Trophoblast cell (in vitro differentiated cells and primary cell): ENCODE measurements at places on chromosomes 5 and 9.
A peak's percentile ranks its signal among the peaks of the same experiment; 100 is the strongest.

- no peak overlapping the region for H3K4me3 ChIP-seq
- H3K27me3 ChIP-seq: no peaks in the 10 kb centered on the region
- no peak overlapping the region for H3K27ac ChIP-seq
- no peak for DNase-seq
- peaks cover 33% of the 10 kb centered on the region for H3K4me1 ChIP-seq
These were observed 150.9 kb upstream of the DMRT1 start for GRCh38 chr9:690517-691111.

GRCh38 chr9:136546697-136547501, 1.1 kb upstream of the NOTCH1 start:
- H3K27ac ChIP-seq: peak overlapping the region; percentile 52
- H3K4me1 ChIP-seq: peaks cover 26% of the 10 kb centered on the region
- H3K4me3 ChIP-seq: peak overlapping the region; percentile 66
- peaks cover 16% of the 10 kb centered on the region for H3K36me3 ChIP-seq
- DNase-seq: no peak

GRCh38 chr5:177475563-177476427, 2.4 kb upstream of the DBN1 start:
- DNase-seq: no peak
- H3K4me1 ChIP-seq: peaks cover 20% of the 10 kb centered on the region
- H3K4me3 ChIP-seq: no peak overlapping the region

DNA sequence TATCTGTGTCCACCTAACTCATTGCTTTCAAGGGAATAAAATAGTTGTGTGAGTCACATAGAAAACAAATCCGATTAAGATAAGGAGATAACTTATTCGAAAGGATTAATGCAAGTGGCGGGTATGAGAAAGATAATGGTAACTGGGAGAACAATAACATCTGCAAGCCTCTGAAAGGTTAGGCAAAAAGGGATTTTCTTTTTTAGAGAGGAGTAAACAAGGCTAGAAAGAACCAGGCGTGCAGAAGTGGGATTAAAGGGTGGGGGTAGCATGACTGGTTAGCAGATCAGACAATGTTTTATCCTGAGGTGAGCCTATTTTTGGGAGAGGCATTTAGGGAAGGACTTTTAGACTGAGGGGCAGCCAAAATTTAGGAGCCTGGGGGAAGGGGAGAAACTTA, 34.7 kb upstream of the JMY start:
- H3K4me1 ChIP-seq: no peaks in the 10 kb centered on the region
- H3K4me3 ChIP-seq: no peak overlapping the region
- H3K27ac ChIP-seq: no peak overlapping the region
- H3K27me3 ChIP-seq: no peaks in the 10 kb centered on the region

DNA sequence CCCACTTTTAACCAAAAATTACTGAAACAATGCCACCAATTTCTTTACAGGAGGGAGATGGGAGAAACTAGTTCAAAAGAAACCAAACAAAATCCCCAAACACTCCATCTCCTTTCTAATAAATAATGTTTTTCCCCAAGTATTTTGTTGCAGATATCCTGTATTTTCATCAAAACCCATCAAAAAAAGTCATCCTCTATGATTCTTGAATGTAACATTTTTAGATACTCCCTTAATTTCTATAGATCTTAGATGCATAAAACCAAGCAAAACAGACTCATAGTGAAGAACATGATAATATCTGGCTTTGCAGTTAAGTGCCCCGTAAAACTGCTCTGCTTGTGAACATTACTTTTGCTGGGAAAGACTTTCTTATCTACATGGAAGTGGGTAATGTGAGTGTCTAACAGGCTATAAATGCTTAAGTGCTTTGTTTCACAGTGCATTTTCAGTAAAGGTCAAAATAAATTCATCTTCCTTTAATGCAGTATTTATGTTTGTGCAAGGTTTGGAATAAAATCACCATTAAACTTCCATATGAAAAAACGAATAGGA, 77.3 kb upstream of the TBCA start:
- DNase-seq: no peak
- H3K4me1 ChIP-seq: peaks cover 11% of the 10 kb centered on the region
- H3K36me3 ChIP-seq: no peaks in the 10 kb centered on the region
- no peak overlapping the region for H3K27ac ChIP-seq
- H3K27me3 ChIP-seq: no peaks in the 10 kb centered on the region

GRCh38 chr5:6730407-6730806, 17.2 kb downstream of the TENT4A start:
- no peaks in the 10 kb centered on the region for H3K27me3 ChIP-seq
- H3K4me3 ChIP-seq: no peak overlapping the region
- H3K27ac ChIP-seq: no peak overlapping the region
- peaks cover 18% of the 10 kb centered on the region for H3K36me3 ChIP-seq
- no peak for DNase-seq

GRCh38 chr5:90293931-90294330, 115.6 kb downstream of the CETN3 start:
- H3K27me3 ChIP-seq: no peaks in the 10 kb centered on the region
- no peak overlapping the region for H3K27ac ChIP-seq
- H3K4me1 ChIP-seq: no peaks in the 10 kb centered on the region
- DNase-seq: no peak
- H3K4me3 ChIP-seq: no peak overlapping the region

DNA sequence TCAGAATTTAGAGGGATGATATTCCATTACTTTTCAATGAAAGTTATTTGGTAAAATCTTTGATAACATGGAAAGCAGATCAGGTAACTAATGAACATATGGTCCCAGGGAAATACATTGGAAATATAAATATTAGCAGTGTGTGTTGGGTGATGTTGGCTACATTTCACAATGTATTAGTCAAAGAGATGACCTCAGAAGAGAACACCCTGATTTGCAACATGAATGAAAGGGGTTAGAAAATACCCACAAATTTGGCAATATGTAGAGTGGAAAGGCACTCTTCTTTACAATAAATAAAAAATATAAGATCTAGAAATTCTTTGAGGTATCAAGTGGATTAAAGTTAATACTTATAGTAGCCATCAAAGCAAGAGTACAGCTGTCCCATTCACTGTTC, 606.7 kb downstream of the PSAT1 start:
- no peaks in the 10 kb centered on the region for H3K36me3 ChIP-seq
- H3K4me3 ChIP-seq: no peak overlapping the region
- H3K4me1 ChIP-seq: no peaks in the 10 kb centered on the region
- no peak for DNase-seq
- no peaks in the 10 kb centered on the region for H3K27me3 ChIP-seq

DNA sequence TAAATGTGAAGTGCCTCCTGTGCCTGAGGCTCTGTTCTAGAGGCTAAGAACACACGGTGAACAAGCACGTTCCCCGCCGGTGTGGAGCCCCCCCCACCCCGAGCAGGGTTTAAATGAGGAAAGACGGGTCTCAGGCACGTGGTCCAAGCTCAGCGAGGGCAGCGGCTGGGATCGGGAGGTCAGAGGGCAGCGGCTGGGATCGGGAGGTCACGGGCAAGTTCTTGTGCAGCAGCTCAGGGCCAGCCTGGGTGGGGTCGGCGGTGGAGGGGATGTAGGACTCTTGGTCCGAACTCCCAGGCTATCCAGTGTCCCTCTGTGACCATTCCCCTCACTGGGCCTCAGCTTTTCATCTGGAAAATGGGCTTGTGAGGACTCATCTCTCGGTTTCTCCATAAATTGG, 2.7 kb upstream of the GBGT1 start:
- no peak overlapping the region for H3K4me3 ChIP-seq
- H3K36me3 ChIP-seq: no peaks in the 10 kb centered on the region
- no peaks in the 10 kb centered on the region for H3K27me3 ChIP-seq
- no peak overlapping the region for H3K27ac ChIP-seq
- H3K4me1 ChIP-seq: peaks cover 18% of the 10 kb centered on the region

DNA sequence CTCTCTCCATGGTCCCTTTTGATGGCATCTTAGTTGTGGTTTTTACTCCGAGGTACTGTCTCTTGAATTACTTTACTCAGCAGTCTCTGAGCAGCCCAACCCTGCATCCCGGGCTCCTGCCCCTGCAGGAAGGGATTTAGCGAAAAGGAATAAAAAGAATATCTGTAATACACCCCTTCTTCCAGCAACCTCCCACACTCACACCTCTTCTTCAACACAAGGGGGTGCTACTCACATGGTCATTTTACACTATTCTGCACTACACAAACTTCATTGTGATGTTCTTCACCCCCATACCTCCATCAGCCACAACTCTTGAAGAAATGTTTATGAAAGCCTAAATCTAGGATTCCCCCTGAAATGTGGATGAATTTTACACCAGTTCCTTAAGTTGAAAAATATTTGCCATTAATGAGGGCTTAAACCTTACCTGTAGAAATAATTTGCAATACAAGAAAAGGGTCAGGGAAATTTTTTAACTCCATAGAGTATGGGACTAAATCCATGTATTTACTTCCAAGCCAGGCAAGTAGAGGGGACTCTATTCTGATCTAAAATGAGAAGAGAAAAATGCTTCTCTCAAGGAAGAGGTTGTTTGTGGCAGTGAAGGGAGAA, 26.0 kb downstream of the TPD52L3 start:
- no peaks in the 10 kb centered on the region for H3K27me3 ChIP-seq
- no peaks in the 10 kb centered on the region for H3K4me1 ChIP-seq
- H3K36me3 ChIP-seq: no peaks in the 10 kb centered on the region
- DNase-seq: peak; percentile 56
- no peak overlapping the region for H3K27ac ChIP-seq
- H3K4me3 ChIP-seq: no peak overlapping the region

- peaks cover 14% of the 10 kb centered on the region for H3K4me1 ChIP-seq
- no peaks in the 10 kb centered on the region for H3K27me3 ChIP-seq
- no peak overlapping the region for H3K4me3 ChIP-seq
- H3K27ac ChIP-seq: peak overlapping the region; percentile 87
- H3K36me3 ChIP-seq: no peaks in the 10 kb centered on the region
- no peak for DNase-seq
These were observed 56.7 kb upstream of the RPS23 start for GRCh38 chr5:82334856-82335255.
